Activated naive CD8-positive, alpha-beta T cell treated with anti-CD3 and anti-CD28 coated beads, Interleukin-2, amount 10 ng/mL, durations not matched to agents 7 days and 5 days (primary cell): ENCODE measurements at places on chromosomes 13 and 19. TPM values are rescaled to one million over a fixed set of nuclear protein-coding genes. Genes with fewer than 3 reads are reported as not detected.
A peak's percentile ranks its signal among the peaks of the same experiment; 100 is the strongest.

Gene ZNF816
- 17.8 TPM for total RNA-seq

Gene SYNGR4
- total RNA-seq: 0.30 TPM

Gene ALG11
- total RNA-seq: 30.0 TPM

Gene ZNF772
- 13.7 TPM for total RNA-seq

Gene CEACAM19
- total RNA-seq: not detected

Gene SARS2
- 40.7 TPM for total RNA-seq

Gene TNNT1
- total RNA-seq: not detected

Gene MAP4K1
- total RNA-seq: 299 TPM

Gene ATP4B
- total RNA-seq: not detected

Gene CALR3
- total RNA-seq: not detected

DNA sequence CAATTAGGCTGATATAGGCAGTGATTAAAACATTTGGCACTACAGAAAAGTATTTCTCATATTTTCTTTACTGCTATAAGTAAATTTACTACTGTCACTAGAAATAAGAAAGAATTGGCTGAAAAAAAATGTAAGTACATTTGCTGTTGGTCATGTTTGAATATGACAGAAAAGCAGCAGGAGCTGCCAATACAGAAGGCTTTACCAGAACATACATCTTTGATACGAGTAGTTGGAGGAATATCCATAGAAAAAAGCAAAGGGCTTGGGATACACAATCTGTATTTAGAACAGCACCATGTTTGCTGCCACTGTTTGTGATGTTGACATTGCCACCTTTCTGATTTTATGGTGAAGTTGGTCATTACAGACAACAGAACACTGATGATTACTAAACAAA is 21.6 kb downstream of the PCDH9 start:
- no peaks in the 10 kb centered on the region for H3K4me1 ChIP-seq
- DNase-seq: no peak
- H3K27me3 ChIP-seq: peaks cover 3% of the 10 kb centered on the region
- no peaks in the 10 kb centered on the region for H3K36me3 ChIP-seq

- DNase-seq: no peak
- H3K27ac ChIP-seq: no peak overlapping the region
- H3K4me1 ChIP-seq: no peaks in the 10 kb centered on the region
- H3K4me3 ChIP-seq: no peak overlapping the region
- peaks cover 51% of the 10 kb centered on the region for H3K36me3 ChIP-seq
These were observed 19.9 kb downstream of the ZFP30 start for GRCh38 chr19:37635076-37636056.

DNA sequence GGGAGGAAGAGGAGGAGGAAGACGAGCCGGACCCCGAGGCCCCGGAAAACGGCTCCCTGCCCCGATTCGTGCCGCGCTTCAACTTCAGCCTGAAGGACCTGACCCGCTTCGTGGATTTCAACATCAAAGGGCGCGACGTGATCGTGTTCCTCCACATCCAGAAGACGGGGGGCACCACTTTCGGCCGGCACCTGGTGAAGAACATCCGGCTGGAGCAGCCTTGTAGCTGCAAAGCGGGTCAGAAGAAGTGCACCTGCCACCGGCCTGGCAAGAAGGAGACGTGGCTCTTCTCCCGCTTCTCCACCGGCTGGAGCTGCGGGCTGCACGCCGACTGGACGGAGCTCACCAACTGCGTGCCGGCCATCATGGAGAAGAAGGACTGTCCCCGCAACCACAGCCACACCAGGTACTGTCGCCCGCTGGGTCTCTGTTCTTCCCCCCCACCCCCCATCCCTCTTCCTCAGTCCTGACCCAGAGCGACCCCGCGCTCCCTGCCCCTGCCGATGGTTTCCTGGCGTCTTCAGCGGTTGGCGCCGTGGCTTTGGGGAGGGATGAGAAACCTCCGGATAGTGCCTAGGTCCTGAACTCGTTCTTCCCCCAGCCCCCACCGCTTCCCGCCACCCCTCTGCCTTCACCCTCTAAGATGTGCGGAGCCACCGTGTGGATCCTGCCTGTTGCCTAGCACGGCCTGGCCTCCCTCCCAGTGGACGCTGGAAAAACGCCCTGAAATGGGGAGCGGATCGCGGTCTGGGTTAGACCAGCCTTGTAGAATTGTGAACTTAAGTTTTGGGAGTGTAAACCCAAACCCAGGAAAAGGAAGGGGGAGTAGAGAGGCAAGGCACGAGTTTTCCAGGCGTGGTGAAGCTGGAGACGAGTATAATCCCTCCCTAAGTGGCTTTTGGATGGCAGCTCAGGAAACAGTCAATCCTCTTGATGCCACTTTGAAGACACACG is 1.5 kb downstream of the HS6ST3 start:
- no peaks in the 10 kb centered on the region for H3K4me1 ChIP-seq
- H3K27me3 ChIP-seq: peaks cover 39% of the 10 kb centered on the region
- no peaks in the 10 kb centered on the region for H3K36me3 ChIP-seq
- H3K27ac ChIP-seq: no peak overlapping the region

GRCh38 chr13:96141032-96141431 is 51.1 kb downstream of the HS6ST3 start:
- H3K27me3 ChIP-seq: no peaks in the 10 kb centered on the region
- no peaks in the 10 kb centered on the region for H3K36me3 ChIP-seq
- H3K27ac ChIP-seq: no peak overlapping the region
- no peak for DNase-seq
- H3K4me3 ChIP-seq: no peak overlapping the region

GRCh38 chr19:58037927-58038687 is 4.3 kb downstream of the ZSCAN1 start:
- H3K36me3 ChIP-seq: peaks cover 5% of the 10 kb centered on the region
- H3K27me3 ChIP-seq: peaks cover 11% of the 10 kb centered on the region
- H3K27ac ChIP-seq: no peak overlapping the region
- H3K4me1 ChIP-seq: peaks cover 4% of the 10 kb centered on the region

DNA sequence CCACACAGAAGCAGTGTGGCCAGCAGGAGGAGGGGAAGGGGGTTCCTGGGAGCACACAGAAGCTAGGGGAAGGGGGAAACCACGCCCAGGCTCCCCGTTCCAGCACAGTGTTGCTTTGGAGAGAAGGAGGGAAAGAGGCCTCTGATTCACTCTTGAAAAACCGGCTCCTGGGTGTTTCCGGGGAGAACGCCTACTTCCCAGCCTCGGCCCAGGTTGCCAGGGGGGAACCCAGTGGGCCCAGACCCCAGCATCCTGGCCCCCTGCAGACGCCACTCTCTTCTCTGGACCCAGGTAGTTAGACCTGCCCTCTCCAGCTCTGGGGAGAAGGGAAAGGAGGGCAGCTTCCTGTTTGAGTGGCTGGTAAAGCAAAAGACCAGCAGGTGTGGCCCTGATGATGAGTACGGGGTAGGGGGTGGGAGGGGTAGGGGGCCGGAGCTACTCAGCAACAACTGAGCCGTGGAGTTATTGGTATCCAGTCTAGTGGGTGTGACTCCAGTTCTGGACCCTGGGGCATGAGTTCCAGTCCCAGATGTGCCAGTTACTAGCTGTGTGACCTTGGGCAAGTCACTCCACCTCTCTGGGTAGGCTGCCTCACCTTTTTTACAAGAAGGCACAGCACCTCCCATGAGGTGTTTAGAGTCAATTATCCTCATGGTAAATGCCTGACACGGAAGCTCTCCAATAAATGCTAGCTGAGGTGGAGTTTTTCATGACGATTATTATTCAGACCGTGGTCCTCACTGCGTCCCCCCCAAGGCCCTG is 836 bp downstream of the GIPC1 start:
- peaks cover 15% of the 10 kb centered on the region for H3K4me1 ChIP-seq
- peak overlapping the region; percentile 68 for H3K27ac ChIP-seq
- peaks cover 3% of the 10 kb centered on the region for H3K27me3 ChIP-seq

GRCh38 chr19:31699421-31699820 is 350.2 kb upstream of the TSHZ3 start:
- no peak for DNase-seq
- H3K4me1 ChIP-seq: no peaks in the 10 kb centered on the region
- H3K36me3 ChIP-seq: no peaks in the 10 kb centered on the region

- no peak for DNase-seq
- H3K27me3 ChIP-seq: no peaks in the 10 kb centered on the region
- H3K4me1 ChIP-seq: no peaks in the 10 kb centered on the region
- no peak overlapping the region for H3K4me3 ChIP-seq
- H3K36me3 ChIP-seq: no peaks in the 10 kb centered on the region
These were observed 210.8 kb downstream of the OXGR1 start for GRCh38 chr13:96783511-96783910.

DNA sequence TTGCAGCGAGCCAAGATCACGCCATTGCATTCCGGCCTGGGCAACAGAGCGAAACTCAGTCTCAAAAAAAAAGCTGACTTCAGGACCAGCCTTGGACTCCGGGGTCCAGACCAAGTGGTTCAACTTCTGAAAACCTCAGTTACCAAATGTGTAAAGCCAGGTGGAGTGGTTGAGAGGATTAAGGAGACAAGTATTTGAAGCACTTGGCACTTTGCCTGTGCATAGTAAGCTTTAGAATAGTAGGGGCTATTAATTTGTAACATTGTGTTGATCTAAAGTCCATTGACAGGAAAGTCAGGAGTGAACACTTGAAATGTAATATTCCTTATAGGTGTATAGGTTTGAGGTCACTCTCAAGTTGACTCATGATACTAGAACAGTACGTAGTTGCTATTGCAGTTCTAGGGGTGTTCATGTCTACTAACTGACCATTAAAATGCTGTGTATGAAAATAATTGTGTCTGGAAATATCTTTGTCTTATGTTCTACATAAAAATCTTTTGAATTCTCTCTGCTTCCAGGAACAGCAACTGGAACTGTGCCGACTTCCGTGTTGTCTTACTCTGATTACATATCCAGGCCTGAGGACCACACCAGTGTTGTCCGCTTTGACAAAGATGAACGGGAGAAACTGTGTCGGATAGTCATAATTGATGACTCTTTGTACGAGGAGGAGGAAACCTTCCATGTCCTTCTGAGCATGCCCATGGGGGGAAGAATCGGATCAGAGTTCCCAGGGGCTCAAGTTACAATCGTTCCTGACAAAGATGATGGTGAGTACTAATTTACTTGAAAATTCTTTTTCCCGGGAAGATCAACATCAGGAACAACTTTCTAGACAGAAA is 97.4 kb downstream of the FREM2 start:
- H3K27ac ChIP-seq: no peak overlapping the region
- no peaks in the 10 kb centered on the region for H3K36me3 ChIP-seq
- H3K27me3 ChIP-seq: peaks cover 2% of the 10 kb centered on the region
- H3K4me3 ChIP-seq: no peak overlapping the region
- no peaks in the 10 kb centered on the region for H3K4me1 ChIP-seq
- no peak for DNase-seq

- no peaks in the 10 kb centered on the region for H3K36me3 ChIP-seq
- H3K4me3 ChIP-seq: no peak overlapping the region
- peak overlapping the region; percentile 2 for H3K27ac ChIP-seq
- H3K4me1 ChIP-seq: peaks cover 9% of the 10 kb centered on the region
- DNase-seq: no peak
These were observed 56.1 kb downstream of the MRPL57 start for GRCh38 chr13:21232599-21232998.

DNA sequence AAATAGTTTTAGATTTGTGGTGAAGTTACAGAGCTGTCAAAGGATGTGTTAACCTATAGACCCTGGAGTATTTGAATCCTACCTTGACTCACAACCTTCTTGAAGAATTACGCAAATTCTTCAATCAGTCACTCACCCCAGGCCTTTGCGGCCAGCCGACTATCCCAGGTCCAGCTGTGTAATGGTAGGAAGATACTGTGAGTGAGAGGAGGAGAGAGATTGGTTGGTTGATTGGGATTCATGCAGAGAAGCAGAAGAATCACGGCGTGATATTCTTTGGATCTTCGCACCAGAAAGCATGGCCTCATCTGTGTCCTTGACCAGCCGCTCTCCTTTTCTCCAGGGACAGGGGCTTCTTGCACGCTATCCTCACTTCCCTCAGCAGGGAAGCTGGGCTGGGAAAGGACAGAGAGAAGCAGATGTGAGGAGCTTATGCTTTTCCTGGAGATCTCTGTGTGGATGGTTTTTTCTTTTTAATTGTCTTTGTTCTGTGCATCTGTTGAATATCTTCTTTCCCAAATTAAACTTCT is 249.1 kb downstream of the GGACT start:
- no peak overlapping the region for H3K27ac ChIP-seq
- peaks cover 23% of the 10 kb centered on the region for H3K36me3 ChIP-seq
- H3K27me3 ChIP-seq: no peaks in the 10 kb centered on the region
- H3K4me3 ChIP-seq: no peak overlapping the region

GRCh38 chr19:48469289-48469881 is at the start of gene CYTH2:
Gene CYTH2 (plus strand): TSS chr19:48469369. CDS start chr19:48469508, 139 bp downstream.
- H3K27me3 ChIP-seq: no peaks in the 10 kb centered on the region
- H3K4me3 ChIP-seq: peak within 1 kb of the TSS; percentile 84
- H3K4me1 ChIP-seq: peaks cover 19% of the 10 kb centered on the region
- peaks cover 13% of the 10 kb centered on the region for H3K36me3 ChIP-seq
- peak within 1 kb of the TSS; percentile 85 for H3K27ac ChIP-seq

- no peaks in the 10 kb centered on the region for H3K4me1 ChIP-seq
- H3K4me3 ChIP-seq: no peak overlapping the region
- H3K27ac ChIP-seq: no peak overlapping the region
- no peaks in the 10 kb centered on the region for H3K27me3 ChIP-seq
- no peak for DNase-seq
These were observed 5.8 kb downstream of the GIPC3 start for GRCh38 chr19:3590991-3591659.

DNA sequence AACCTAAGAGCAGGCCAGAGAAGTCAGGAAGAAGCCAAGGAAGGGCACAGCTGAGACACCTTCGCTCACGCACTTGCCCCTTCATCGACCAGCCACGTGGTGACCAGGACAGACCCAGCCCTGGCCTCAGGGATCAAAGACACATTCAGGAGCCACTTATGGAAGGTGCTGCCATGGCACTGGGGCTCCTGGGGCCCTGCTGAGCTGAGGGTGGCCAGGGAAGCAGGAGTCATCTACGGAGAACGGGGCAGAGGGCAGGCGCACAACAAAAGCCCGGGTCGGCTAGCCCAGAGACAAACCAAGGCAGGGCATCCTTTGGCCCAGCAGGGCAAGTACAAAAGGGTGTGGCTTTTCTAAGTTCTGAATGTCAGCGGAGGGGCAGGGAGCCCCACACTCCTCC is 2.3 kb downstream of the PLPP2 start:
- peaks cover 37% of the 10 kb centered on the region for H3K27me3 ChIP-seq
- no peaks in the 10 kb centered on the region for H3K4me1 ChIP-seq
- H3K36me3 ChIP-seq: no peaks in the 10 kb centered on the region
- no peak for DNase-seq
- H3K27ac ChIP-seq: no peak overlapping the region

GRCh38 chr19:33280351-33280921 is 21.9 kb downstream of the CEBPA start:
- H3K27ac ChIP-seq: peak overlapping the region; percentile 3
- no peaks in the 10 kb centered on the region for H3K36me3 ChIP-seq
- peak overlapping the region; percentile 7 for H3K4me3 ChIP-seq
- H3K27me3 ChIP-seq: peaks cover 4% of the 10 kb centered on the region
- peaks cover 8% of the 10 kb centered on the region for H3K4me1 ChIP-seq
- no peak for DNase-seq

GRCh38 chr19:8897106-8897505 is 64.9 kb downstream of the MBD3L1 start:
- DNase-seq: no peak
- no peak overlapping the region for H3K4me3 ChIP-seq
- no peak overlapping the region for H3K27ac ChIP-seq
- H3K27me3 ChIP-seq: no peaks in the 10 kb centered on the region
- H3K4me1 ChIP-seq: peaks cover 3% of the 10 kb centered on the region
